ENCODE measurements at places on chromosomes 12 and 14.
A peak's percentile ranks its signal among the peaks of the same experiment; 100 is the strongest.

- DNase-seq = no peak
Measured at GRCh38 chr14:36001936-36002335, 174.6 kb downstream of the PTCSC3 start.

GRCh38 chr12:85036234-85036707, at the start of the genes LRRIQ1 and TSPAN19:
Gene LRRIQ1, plus strand, starts transcription at chr12:85036351. Its CDS starts 1,826 bp downstream, at chr12:85038177.
Gene TSPAN19, minus strand, starts transcription at chr12:85036277. Its CDS starts 6,331 bp downstream, at chr12:85029946.
- peak; percentile 5 for DNase-seq

- DNase-seq = no peak
Measured at GRCh38 chr12:121893961-121894460, 5.4 kb downstream of the PSMD9 start.

- no peak for DNase-seq
Measured at GRCh38 chr14:71181215-71182003, 274.1 kb downstream of the PCNX1 start.

DNA sequence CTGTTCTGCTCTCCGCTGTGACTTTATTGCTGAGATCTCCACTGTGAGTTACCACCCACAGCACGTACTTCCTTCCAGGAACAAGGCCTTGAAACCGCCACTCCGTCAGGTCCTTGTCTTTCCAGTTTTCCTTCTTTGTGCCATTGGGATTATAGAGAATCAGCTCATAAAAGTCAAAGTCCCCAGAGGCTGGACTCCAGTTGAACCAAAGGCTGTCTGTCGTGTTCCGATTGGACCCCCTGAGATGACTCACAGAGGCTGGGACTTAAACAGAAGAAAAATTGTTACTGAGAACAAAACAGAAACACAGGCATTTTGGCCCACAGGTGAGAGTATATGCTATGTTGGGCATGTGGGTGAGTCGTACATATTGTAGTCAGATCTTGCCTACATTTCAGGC, 76.6 kb downstream of the PTPRB start:
- no peak for DNase-seq

- no peak for DNase-seq
Measured at GRCh38 chr14:30584058-30584630, 25.2 kb downstream of the G2E3 start.

DNA sequence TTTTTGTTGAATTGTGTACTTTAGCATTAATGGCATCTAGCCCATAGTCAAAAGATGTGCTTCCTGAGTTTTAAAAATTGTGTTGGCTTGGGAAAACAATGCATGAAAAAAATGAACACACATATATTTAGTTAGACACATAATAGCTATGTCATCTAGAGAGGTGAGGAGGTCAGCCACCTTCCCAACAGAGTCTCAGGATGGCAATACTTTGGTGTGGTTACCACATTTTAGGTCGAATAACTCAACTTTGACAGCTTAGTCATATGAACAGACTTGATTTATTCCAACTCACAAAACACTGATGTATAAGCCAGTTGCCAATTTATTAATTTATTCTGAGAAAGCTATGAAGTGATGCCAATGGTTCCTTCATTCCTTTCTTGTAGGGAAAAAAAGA, 114.0 kb downstream of the ETNK1 start:
- no peak for DNase-seq

- no peak for DNase-seq
Measured at GRCh38 chr14:38948171-38948570, 154.9 kb downstream of the SEC23A start.

DNA sequence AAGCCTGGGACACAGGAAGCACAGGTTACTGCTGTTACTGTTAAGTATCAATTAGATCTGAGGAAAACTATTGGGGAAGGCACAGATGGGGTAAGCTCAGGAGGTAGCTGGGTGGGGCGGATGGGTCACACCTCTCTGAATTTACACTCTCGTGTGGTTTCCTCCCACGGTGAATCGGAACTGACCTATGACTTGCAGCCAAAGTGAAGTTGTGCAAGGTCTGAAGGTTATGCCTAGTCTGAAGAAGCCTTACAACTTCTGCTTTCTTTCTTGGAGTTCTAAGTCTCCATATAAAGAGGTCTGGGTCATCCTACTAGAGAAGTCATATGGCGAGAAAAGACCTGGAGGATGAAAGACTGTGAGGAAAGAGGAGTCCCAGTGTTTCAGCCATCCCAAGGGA, 25.6 kb upstream of the GPATCH2L start:
- no peak for DNase-seq

- DNase-seq = no peak
Measured at GRCh38 chr14:26887847-26888246, 290.0 kb upstream of the NOVA1 start.

GRCh38 chr14:35254736-35255135, 37.4 kb upstream of the PSMA6 start:
- DNase-seq = no peak

GRCh38 chr12:5969974-5970690, 25.1 kb upstream of the ANO2 start:
- no peak for DNase-seq

DNA sequence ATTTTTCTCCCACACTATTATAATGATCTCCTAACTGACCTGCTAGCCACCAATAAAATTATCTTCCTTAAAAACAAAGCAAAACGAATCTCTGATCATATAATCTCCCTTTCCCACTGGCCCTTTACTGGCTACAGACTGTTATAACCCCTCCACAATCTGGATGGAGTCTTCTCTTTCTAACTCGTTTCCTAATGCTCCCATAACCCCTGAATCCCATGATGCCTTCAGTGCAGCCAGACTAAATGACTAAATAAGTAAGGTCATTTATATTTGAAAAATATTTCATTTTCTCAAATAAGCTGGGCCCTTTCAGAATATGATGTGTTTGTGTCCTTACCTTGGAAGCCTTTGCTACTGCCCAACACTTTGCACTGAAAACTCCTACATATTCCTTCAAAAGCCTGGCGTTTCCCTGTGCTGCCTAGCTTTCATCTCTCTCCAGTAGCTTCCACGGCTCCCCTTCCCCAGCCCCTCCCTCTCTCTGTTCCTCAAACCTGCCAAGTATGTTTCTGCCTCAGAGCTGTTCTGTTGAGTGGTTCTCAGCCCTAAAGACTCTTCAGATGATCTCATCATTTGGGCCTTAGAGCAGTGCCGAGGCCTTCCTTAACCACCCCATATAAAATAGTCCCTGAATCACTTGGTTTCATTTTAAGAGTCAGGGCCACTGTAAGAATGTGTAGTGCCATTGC, 91.7 kb downstream of the MYRFL start:
- DNase-seq = no peak

GRCh38 chr14:58718226-58719205, 80.8 kb downstream of the DACT1 start:
- DNase-seq = no peak

Measured in activated CD4-positive, alpha-beta T cell treated with anti-CD3 and anti-CD28 coated beads for 4 hours (primary cell).